ENCODE measurements at places on chromosomes 16 and 17.

- no peak for DNase-seq
Measured at GRCh38 chr17:83096401-83097224, 17.2 kb downstream of the METRNL start.

- peak; percentile 67 for DNase-seq
Measured at GRCh38 chr16:27676839-27677238, 126.9 kb downstream of the KATNIP start.

GRCh38 chr17:73292031-73292531 is 19.7 kb downstream of the CDC42EP4 start:
- DNase-seq: peak; percentile 99

DNA sequence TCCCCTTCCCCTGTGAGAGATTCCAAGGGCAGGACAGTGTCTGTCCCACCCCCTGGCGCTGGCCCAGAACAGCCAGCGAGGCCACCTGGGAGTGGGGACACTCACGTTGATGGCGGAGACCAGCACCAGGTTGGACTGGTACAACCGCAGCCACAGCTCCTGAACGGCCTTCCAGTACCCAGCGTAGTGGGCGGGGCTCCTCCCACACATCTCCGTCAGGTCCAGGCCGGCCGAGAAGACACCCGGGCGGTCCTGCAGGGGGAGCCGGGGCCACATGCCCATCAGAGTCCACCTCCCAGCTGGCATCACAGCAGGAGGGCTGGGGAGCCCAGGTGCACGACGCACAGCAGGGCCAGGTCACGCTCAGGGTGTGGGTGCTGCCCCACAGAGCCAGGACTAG is 7.1 kb downstream of the ECI1 start:
- DNase-seq: no peak

DNA sequence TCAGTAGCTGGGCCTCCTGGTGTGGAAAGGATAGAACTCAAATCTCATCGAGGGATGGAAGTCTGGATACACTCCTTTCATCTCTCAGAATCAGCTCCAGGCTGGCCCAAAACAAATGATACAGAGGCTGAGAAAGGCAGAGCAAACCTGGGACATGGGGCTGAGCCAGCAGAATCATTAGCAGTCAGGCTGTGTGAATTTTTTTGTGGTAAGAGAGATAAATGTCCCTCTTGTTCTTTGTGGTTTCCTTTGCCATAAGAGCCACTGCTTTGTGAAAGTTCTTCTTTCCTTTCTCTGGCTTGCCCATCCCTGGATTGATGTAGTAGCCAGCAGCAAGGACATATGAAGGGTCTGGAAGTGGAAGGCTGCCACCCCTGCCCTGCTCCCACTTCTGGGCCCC is 146.2 kb downstream of the CDH13 start:
- no peak for DNase-seq

GRCh38 chr16:62583414-62583813 is 547.2 kb upstream of the CDH8 start:
- DNase-seq: no peak

DNA sequence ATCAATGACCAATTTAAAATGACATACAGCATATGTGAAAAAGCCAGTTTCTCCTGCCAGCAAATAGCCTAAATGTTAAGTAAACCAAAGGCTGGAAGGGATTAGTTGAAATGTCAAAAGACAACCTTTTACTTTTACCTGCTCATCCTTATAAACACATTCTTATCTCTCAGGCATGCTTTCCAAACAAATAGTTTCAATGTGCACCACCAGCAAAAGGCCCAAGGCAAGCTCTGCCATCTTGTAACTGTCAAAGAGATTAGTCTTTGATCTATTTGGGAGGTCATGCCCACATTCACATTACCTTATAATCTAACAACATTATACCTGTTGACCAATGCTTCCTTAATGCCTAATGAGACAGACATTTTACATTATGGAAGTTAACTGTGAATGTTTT is 132.2 kb upstream of the NACA2 start:
- DNase-seq: no peak

- DNase-seq: no peak
Measured at GRCh38 chr17:73841431-73842060, 197.3 kb upstream of the SDK2 start.

Measured in RCC 7860 (cell line).